ENCODE measurements at places on chromosomes 12 and 14.

DNA sequence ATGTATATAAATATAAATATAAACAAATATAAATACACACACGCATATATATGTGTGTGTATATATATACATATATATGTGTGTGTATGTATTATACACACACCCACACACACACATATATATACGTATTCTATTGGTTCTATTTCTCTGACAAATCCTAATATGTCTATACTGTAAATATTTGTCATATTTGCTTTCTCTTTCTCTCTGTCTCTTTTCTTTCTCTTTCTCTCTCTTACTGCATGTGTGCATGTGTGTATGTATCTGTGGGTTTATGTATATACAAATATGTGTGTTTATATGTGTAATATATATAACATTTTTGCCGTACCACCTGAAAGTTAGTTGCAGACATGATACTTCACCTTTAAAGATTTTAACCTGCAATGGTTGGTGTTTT, 174.2 kb upstream of the PLEKHG7 start:
- no peak for DNase-seq

DNA sequence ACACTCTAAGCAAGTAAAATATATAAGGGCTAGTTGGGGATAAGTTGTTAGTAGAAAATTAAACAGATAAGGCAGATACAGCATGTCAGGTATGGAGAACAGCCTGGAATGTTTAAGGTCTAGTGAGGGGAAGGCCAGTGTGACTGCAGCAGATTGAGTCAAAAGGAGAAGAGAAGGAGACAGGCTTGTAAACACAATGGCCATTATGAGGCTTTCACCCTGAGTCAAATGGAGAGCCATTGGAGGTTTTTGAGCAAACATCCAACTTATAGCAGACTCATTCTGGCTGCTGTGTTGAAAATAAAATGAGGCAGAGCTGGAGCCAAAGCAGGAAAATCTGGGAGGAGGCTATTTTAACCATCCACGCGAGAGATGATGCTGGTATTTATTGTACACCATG, 142.0 kb downstream of the DUSP6 start:
- no peak for DNase-seq

DNA sequence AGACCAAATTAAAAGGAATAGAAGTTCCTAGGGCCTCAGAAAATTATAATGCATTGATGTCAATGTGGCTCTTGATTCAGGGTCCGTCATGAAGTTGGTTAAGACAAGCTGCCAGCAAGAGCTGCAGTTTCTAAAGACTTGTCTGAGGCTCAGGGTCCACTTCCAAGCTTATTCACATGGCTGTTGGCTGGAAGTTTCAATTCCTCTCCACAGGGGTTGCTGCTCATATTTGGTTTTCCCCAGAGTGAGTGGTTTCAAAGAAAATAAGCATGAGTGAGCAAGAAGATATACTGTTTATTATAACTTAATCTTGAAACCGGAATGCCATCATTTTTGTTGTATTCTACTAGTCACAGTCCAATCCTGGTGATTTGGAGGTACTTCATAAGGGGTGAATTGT, 1247.4 kb downstream of the LRFN5 start:
- no peak for DNase-seq

GRCh38 chr12:32558903-32559302, 120.2 kb upstream of the DNM1L start:
- DNase-seq = no peak

GRCh38 chr12:54033980-54034784, 1.3 kb downstream of the HOXC5 start:
- DNase-seq = no peak

- no peak for DNase-seq
Observed at GRCh38 chr14:98966475-98967162, 305.4 kb downstream of the BCL11B start.

Data from stimulated activated CD4-positive, alpha-beta T cell treated with anti-CD3 and anti-CD28 coated beads, Interleukin-12 subunit alpha, Interleukin-12 subunit beta, amount 100 ng/mL, for 48 hours (primary cell).